Stimulated activated CD4-positive, alpha-beta T cell treated with anti-CD3 and anti-CD28 coated beads, Interleukin-12 subunit alpha, Interleukin-12 subunit beta, amount 100 ng/mL, for 4 hours (primary cell): ENCODE measurements at places on chromosomes 12 and 14.
A peak's percentile ranks its signal among the peaks of the same experiment; 100 is the strongest.

- peak; percentile 5 for DNase-seq
These were observed 55.8 kb downstream of the CMAS start for GRCh38 chr12:22101749-22102243.

DNA sequence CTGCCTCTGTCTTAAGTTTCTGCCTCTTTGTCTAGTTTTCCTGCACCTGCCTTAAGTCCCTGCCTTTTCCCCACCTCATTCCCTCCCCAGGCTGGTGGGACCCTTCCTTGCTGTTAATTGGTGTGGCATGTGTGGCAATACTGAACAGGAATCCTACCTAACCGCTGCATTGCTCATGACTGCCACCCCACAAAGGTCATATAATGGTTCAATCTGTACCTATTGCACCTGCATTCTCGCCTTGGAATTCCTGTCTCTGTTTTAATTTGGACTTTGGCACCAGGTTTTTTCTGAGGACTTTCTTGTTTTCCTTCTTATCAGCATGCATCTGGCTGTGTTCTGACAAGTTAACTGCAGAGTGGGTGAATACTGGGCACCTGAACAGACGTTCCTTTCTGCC is 966.2 kb upstream of the TMEM132C start:
- DNase-seq, result no peak

DNA sequence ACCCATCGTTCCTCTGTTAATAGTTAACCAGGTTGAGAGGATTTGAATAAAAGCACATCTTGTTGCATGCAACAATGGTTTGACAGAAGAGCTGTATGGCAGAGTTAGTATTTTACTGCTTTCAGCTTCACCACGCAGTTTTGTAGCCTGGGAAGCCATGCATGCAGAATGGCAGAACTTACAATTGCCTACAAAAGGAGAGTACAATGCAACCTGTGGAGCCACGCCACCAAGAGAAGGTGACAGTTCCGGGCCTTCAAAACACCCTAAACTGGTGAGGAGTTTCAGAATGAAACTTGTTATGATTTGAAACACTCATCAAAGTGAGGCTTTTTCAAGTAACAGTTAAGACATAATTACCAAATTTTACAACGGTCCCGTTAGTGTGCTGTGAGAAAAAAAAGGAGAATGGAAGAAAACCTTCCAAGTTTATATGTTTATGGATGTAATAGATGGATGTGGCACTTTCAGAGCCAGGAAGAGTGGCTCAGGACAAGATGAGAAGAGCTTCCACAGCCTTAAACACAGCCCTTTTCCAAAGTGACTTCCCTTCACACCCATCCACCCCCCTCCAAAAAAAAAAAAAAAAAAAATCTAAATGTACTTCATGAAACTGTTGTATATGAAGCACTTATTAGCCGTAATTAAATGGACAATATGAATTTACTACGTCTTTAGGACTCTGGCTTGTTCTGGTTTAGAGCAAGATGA is 158.7 kb downstream of the EGLN3 start:
- DNase-seq, result no peak

DNA sequence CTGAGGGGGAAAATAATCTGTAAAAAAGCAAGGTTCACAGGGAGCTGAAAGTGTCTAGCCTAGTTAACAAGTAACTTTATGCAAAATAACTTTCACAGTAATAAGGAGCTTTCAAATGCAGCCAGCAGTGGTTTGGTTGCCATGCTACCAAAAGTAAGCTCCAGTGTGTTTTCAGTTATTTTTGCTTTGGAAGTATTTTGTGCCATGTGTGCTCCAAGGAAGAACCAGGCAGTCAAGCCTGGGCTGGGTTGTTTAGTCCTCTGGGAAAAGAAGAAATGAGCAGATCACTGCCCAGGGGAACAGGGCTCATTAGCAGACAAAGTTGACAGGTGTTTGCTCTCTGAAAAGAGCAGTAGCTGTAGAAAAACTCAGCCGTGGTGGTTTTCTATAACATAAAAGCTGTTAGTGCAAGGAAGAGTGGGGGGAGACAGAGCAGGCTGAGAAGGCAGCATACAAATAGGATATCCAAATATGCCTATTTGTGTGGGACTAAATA is 92.8 kb upstream of the TMTC2 start:
- DNase-seq, result no peak

DNA sequence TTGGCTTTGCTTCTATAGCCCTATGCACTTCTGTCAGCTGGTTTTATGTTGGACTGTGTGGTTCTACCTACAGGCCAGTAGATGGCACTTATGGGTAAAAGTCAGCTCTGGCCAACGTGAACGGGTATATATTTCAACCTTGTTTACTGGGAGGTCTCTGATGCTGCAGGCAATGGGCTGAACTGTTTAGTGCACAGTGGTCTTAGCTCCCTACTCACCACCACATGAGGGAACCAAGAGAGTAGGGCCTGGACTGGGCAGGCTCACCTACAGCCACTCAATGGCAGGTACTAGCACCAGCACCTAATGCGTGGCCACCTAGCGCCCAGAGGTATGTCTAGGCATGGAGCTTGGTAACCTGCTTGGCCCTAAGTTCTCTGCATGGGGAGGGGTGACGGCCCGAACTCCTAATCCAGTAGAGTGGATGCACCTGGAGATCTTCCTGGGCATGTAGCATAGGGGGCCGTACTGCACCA is 481.8 kb downstream of the TMEM117 start:
- no peak for DNase-seq

DNA sequence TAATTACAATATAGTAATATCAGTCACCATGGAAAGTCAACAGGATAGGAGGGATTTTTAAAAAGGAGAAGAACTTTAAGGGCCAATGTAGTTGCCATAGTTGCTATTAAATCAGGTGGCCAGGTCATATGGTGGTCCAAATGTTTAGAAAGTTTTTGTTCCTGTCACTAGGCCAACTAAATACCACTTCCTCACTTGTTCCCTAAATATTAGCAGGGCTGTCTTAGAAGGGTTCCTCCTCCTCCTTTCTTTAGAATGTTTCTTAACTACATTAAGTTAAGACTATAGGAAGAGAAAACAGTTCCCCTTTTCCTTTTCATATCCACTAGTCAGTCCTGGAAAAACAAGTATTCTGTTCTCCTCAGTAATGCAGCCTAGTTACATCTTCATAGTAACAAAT is 50.3 kb downstream of the MON2 start:
- no peak for DNase-seq

DNA sequence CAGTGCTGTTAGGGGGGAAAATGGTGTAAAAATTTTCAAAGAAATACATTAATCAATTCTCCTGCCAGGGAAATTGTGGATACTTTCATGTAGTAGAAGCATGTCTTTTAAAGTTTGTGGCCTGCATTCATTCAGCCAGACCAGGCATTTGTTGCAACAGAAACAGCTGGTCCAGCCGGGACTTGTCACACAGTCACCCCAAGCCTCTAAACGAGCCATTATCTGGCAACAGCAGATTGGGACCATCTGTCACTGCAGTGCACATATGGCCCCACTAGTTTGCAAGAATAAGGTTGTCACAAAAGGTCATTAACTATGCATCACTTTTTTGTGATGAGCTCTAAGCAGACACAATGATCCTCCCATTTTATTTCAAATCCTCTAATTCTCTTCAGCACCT is 193.9 kb downstream of the PHLDA1 start:
- DNase-seq, result no peak

DNA sequence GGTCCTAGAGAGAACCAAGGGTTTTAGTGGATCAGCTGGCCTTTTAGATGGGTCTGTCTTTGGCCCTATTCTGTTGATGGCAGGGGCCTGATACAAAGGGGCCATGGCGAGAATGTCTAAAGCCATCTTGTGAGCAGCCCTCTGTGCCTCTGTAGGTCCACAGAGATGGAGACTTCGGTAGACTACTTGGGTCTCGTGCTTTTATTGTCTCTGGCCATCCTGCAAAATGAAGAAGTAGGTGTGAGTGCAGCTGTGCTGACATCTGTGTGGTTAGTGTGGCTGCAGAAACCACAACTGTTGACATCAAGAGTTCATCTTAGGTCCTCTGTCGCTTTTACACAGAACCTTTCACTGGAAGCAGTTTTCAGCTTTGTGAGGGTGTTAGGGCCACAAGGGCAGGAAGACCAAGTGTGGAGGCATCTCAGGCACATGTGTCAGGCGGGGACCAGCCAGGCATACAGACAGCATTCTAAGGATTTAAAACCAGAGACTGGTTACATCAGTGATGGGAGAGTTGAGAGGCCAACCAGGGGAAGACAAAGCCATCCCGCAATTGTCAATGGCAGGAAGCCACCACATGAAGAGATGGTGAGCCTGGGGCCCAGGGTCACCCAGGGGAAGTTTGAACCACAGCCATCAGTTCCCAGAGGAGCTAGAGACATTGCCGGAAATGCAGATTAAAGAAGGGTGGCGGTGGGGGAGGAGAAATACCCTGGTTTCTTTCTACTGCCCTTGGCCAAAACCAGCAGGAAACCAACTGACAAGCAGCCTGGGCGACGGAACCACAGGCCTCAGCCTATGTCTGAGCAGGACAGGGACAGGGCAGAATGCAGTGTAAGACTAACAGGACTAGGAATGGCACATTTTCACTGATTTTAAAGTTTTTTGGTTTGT is 13.0 kb upstream of the TPCN1 start:
- no peak for DNase-seq

DNA sequence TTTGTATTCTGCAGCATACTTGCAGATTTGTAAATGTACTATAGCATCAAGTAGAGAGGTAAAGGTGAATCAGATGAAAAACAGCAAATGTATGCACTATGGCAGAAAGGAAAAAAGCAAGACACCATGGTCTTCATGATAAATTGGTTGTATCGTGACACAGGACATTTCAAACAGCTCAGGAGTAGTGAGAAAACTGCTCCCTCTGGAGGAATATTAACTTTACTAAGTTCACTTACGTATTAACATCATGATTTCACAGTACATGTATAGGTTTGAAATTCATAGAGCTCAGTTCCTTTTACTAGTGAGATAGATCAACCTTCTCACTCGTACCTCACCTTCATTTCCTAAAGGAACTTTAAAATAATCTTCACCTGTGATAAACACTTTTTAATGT is 6.5 kb downstream of the MBIP start:
- no peak for DNase-seq

- DNase-seq, result no peak
These were observed 35.2 kb downstream of the HMGA2 start for GRCh38 chr12:65859519-65859918.

DNA sequence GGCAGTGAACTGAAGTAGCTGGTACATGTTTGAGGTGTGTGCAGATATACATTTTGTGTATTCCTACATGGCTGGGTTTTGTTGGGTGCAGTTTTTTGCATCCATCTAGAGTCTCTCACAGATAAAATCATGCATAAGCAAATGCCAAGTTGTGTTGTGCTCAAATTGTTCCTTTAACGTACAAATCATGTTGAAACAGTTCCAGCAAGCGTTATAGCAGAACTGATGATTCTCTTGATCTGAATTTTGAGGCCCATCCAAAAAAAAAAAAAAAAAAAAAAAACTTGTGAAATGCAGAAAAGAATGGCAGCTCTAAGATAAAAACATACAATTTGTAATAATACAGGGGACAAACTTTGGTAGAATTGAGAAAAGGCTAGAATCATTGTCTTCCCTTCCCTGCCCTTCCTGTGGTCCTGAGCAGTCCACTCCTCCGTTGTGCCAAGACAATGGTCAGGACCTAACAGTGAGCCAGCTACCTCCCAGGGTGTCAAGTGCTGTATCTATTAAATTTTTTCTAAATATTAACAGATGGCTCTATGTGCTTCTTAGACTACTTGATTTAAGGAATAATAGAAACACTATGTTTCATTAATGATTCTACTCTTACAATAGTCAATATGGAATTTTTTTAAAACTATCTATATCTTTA is 122.1 kb downstream of the PLEKHA5 start:
- no peak for DNase-seq

DNA sequence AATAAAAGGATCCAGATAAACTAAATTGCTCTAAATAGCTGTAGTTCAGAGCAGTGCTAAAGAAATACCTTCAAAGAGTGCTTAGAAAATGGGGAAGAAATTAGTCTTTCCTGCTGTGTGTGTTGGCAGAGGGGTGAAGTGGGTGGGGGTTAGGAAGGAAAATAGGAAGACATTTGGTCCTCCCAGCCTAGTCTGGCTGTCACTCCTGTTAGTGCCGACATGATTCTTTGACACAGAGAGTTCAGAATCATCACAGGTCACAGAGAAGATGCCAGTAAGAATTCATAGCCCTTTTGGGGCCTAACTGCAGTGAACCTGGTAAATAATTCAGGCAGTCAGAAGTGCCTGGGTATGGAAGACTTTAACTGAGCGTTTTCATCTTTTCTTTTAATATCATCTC is 74.8 kb downstream of the FLRT2 start:
- no peak for DNase-seq

DNA sequence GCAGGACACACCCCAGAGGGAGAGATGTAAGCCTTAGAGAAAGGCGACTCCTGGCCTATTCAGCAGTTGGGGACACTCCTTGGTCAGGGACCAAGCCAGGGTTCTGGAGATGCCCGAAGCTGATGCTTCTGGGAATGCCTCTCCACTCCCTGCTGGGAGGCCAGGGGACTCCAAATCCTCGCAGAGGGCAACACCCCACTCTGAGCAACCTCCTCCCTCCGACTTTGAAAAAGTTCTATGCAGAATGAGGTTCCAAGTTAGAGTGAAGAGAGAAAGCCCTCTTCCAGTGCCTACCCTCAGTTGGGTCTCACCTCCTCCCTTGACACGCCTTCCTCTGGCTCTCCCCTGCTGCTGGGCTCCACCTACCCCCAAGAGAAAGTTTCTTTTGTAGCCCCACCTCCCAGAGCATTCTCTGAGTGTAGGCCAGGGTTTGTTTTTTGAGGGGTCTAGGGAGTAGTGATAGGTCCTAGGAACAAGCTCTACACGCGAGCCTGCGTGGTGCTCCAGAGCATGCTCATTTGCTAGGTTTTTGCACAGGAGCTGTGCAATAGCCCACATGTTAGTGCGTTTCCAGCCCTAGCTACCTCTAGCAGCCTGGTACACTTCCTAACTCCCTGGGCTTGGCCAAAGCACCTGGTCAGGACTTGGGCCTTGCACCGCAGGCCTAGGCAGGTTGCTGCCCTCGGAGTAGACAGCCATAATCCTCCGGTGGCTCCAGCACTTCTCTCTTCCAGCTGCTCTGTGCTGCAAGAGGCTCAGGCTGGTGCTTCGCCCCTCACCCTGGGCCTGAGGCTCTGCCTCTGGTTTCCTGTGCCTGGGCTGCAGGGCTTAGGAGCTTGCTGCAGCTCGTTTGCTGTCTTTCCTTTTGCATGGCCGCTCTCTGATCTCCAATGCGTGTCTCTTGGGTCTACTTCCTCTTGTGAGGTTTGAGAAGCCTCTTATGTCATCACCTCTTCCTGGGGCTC is 590 bp upstream of the CEBPE start:
- DNase-seq, result peak; percentile 24

DNA sequence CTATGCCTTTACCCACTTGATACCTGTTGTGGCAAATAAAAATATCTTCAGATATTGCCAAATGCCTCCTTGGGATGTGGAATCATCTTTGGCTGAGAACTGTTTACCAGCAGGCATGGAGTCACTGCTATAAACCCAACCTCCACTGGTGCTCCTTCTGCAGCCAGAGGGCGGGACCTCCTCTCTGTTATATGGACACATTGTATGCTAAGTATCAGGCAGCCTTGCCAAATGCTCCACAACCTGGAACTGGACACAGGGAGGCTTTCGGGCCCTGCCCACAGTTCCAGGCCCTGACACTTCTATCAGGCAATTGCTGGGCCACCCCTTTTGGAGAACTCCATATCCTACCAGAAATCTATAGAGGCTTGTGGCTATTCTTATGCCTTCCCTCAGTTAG is 201.0 kb downstream of the TMX1 start:
- DNase-seq, result no peak

GRCh38 chr12:81297601-81298000 is 219.7 kb downstream of the ACSS3 start:
- DNase-seq, result no peak
